ENCODE measurements at places on chromosomes 12 and 14. TPM values are rescaled to one million over a fixed set of nuclear protein-coding genes. Genes with fewer than 3 reads are reported as not detected.

Gene RNASE8
- total RNA-seq, result not detected

- H3K27ac ChIP-seq, result no peak overlapping the region
- no peaks in the 10 kb centered on the region for H3K27me3 ChIP-seq
- H3K36me3 ChIP-seq, result peaks cover 12% of the 10 kb centered on the region
These were observed 46.1 kb downstream of the UBE3B start for GRCh38 chr12:109523504-109523903.

Gene TSPAN11
- total RNA-seq, result 17.5 TPM

Gene C1QL4
- total RNA-seq, result 0.64 TPM

DNA sequence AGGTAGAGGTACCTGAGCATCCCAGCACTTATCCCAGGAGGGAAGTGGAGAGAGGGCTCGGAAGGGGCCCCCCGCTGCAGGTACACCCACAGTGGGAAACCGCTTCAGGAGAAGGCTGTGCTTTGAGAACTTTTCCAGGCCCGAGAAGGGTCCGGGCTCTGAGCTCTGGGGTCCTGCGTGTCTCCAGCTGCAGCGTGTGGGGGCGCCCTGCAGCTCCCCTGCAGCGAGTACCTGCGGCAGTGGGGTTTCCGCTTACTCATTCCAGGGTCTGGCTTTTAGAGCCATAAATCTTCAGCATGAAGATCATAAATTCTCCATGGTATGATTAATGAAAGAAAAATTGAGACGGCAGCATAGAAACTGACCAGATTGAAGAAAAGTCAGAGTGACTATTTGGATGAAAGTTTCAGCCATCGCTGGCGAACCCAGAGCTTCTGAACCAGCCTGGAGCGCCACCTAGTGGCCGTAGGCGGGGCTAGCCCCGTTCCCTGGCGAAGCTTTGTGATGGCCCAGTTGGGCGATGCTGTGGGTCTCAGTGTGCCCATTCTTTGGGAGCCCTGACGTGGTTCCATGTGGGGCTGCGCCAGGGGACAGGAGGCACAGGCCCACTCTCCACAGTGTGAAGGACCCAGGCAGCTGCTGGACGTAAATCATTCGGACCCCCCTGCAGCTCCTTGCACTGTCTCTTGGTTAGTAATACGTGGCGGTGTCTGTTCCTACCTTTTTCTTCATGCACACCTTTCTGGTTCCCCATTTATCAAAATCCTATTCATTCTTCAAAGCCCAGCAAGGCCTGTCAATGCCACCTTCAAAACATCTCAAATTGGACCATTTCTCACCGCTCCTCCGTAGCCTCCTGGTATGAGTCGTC, 198.2 kb downstream of the TSPAN9 start:
- H3K27ac ChIP-seq, result no peak overlapping the region
- no peaks in the 10 kb centered on the region for H3K27me3 ChIP-seq
- peak overlapping the region; percentile 32 for H3K4me3 ChIP-seq
- DNase-seq, result peak; percentile 88
- H3K36me3 ChIP-seq, result no peaks in the 10 kb centered on the region

Gene SCYL2
- 68.2 TPM for total RNA-seq

Gene TPH2
- total RNA-seq, result not detected

Gene C12orf50
- 0.10 TPM for total RNA-seq

GRCh38 chr12:130787445-130788410, 51.3 kb downstream of the STX2 start:
- DNase-seq, result no peak
- peaks cover 3% of the 10 kb centered on the region for H3K27me3 ChIP-seq
- H3K36me3 ChIP-seq, result peaks cover 19% of the 10 kb centered on the region
- H3K27ac ChIP-seq, result no peak overlapping the region
- no peak overlapping the region for H3K4me3 ChIP-seq
- H3K4me1 ChIP-seq, result no peaks in the 10 kb centered on the region

Gene DACT1
- total RNA-seq, result 8.2 TPM

DNA sequence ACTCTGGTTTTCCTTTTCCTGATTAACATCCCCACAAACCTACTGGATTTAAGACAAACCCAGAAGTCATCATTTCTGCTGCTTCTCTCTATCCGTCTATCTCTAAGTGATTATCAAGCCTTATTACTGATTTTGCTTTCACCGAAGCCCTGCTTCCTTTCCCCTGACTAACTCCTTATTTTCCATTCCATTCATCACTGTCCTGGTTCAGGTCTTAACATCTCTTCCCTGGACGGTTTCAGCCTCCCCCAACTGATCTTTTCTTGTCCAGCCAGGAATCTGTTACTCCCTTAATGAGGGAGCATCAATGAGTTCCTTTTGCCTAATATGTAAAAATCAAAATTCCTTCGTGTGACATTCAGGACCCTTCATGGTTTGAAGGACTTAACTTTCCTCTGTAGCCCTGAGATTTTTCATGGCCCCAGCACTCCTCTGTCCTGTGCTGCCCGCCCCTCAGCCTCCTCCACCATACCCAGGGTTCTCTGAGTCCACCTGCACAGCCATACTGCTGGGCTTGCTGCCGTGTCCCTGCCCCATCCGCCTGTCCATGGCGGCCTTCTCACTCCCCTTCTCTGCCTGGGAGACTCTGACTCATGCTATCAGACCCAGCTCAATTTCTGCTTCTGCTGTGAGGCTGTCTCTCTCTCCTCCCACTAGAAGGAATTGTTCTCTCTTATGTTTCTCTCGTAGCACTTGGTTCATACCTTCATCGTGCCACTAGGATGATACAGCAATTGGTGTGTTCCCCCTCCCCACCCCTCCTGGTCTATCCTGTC, 167.8 kb upstream of the HIF1A start:
- H3K4me3 ChIP-seq, result no peak overlapping the region
- no peaks in the 10 kb centered on the region for H3K27me3 ChIP-seq
- H3K36me3 ChIP-seq, result no peaks in the 10 kb centered on the region
- H3K27ac ChIP-seq, result peak overlapping the region; percentile 39

Gene LRRIQ1
- 13.1 TPM for total RNA-seq

Gene SERPINA9
- total RNA-seq, result not detected

DNA sequence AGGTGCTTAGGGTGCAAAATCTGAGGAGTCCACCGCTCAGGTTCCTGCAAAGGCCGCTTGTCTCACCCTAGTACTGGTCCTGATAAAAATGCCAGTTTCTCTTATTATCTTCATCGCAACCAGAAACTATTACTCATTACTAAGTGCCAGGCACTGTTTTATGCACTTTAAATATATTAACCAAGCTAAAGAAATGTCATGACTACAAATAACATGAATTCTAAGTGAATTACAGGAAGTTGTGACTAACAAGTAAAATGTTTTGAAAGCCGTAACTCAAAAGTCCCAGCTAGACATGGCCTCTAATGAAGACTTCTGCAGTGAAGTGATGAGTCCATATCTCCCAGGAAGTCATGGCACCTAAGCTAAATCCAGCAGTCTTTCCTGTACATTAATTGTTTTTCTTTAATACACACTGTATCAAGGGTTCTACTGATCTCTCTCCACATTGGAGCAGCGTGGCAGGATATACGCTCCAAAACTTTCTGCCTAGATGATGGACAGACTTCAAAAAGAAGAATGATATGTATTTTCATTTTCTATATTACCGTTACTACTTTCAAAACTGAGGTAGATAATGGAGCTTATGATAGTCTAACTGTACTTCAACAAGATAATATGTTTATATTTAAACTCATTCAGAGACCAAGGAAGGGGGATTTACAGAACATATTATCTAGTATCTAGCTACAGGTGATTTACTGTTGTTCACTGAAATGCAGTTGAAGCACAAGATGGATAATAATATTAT, 117.3 kb upstream of the ARID2 start:
- peaks cover 24% of the 10 kb centered on the region for H3K4me1 ChIP-seq
- no peaks in the 10 kb centered on the region for H3K36me3 ChIP-seq
- H3K27ac ChIP-seq, result no peak overlapping the region
- no peak overlapping the region for H3K4me3 ChIP-seq

DNA sequence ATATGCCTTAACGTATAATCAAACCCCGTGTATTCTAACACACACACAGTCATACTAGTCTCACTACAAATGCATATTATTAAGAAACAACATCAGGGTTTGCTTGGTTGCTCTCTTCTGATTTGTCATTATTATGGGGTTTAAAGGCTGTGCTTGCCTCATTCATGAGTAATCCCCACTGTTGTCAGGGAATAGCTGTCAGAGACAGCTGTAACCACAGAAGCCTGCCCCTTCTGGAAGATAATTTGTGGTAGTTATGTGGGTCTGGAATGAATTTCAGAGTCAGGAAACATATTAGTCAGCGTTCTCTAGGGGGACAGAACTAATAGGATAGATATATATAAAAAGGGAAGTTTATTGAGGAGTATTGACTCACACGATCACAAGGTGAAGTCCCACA, 456.9 kb upstream of the TMEM132C start:
- H3K36me3 ChIP-seq, result no peaks in the 10 kb centered on the region
- H3K4me1 ChIP-seq, result peaks cover 3% of the 10 kb centered on the region
- peaks cover 12% of the 10 kb centered on the region for H3K27me3 ChIP-seq
- no peak overlapping the region for H3K27ac ChIP-seq
- DNase-seq, result no peak

DNA sequence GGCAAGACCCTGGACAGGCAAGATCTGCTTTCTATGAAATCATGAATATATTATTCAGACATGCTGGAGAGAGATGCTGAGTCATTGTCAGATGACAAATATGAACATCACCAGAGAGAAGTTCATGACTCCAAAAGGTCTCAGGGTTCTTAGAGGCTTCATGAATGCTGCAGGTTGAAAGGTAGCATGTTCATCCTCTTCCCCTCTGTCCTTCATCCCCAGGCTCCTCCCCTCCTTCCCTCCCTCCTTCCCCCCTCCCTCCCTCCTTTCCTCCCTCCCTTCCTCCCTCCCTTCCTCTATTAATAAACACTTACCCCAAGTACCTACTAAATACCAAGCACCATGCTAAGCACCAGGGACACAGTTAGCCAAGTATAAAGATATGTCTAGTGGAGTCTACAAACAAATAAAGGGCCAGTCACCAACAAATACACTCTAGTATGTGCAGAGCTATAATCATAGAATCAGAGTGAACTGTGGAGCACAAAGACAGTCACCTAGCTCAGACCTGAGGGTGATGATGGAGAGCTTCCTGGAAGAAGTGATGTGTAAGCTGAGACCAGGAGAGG, 46.2 kb downstream of the RPH3A start:
- no peak overlapping the region for H3K27ac ChIP-seq
- peaks cover 62% of the 10 kb centered on the region for H3K27me3 ChIP-seq
- no peaks in the 10 kb centered on the region for H3K36me3 ChIP-seq
- no peak for DNase-seq
- no peak overlapping the region for H3K4me3 ChIP-seq
- peaks cover 12% of the 10 kb centered on the region for H3K4me1 ChIP-seq

DNA sequence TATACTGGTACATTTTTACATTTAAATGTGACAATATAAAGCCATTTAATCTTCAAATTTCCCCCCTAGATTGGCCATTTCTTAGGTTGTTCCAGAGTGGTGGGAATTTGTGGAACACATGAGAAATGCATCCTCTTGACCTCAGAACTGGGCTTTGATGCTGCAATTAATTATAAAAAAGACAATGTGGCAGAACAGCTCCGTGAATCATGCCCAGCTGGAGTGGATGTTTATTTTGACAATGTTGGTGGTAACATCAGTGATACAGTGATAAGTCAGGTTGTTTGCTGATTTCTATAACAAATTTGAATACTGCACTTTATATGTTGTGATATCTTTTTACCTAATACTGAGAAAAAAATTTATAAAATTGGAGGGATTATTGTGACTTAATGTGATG, 7.6 kb upstream of the ZNF410 start:
- no peaks in the 10 kb centered on the region for H3K27me3 ChIP-seq
- no peak overlapping the region for H3K4me3 ChIP-seq
- H3K36me3 ChIP-seq, result no peaks in the 10 kb centered on the region
- H3K4me1 ChIP-seq, result peaks cover 3% of the 10 kb centered on the region
- H3K27ac ChIP-seq, result no peak overlapping the region

DNA sequence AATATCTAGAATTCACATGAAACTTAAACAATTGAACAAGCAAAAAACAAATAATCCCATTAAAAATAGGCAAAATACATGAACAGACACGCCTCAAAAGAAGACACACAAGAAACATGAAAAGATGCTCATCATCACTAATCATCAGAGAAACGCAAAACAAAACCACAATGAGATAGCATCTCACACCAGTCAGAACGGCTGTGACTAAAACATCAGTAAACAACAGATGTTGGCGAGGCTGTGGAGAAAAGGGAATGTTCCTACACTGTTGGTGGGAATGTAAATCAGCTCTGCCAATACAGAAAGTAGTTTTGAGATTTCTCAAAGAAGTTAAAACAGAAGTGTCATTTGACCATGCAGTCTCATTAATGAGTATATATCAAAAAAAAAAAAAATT, 121.3 kb downstream of the PTPRO start:
- H3K27me3 ChIP-seq, result no peaks in the 10 kb centered on the region
- no peaks in the 10 kb centered on the region for H3K4me1 ChIP-seq
- H3K27ac ChIP-seq, result no peak overlapping the region
- H3K4me3 ChIP-seq, result no peak overlapping the region

- no peak overlapping the region for H3K27ac ChIP-seq
- no peaks in the 10 kb centered on the region for H3K27me3 ChIP-seq
- peaks cover 9% of the 10 kb centered on the region for H3K4me1 ChIP-seq
- no peak overlapping the region for H3K4me3 ChIP-seq
- no peak for DNase-seq
These were observed 57.1 kb downstream of the STON2 start for GRCh38 chr14:81342850-81343580.

GRCh38 chr12:823028-823698, 70.8 kb downstream of the WNK1 start:
- no peak overlapping the region for H3K4me3 ChIP-seq
- H3K36me3 ChIP-seq, result peaks cover 20% of the 10 kb centered on the region

Gene ZNF891
- 6.8 TPM for total RNA-seq

DNA sequence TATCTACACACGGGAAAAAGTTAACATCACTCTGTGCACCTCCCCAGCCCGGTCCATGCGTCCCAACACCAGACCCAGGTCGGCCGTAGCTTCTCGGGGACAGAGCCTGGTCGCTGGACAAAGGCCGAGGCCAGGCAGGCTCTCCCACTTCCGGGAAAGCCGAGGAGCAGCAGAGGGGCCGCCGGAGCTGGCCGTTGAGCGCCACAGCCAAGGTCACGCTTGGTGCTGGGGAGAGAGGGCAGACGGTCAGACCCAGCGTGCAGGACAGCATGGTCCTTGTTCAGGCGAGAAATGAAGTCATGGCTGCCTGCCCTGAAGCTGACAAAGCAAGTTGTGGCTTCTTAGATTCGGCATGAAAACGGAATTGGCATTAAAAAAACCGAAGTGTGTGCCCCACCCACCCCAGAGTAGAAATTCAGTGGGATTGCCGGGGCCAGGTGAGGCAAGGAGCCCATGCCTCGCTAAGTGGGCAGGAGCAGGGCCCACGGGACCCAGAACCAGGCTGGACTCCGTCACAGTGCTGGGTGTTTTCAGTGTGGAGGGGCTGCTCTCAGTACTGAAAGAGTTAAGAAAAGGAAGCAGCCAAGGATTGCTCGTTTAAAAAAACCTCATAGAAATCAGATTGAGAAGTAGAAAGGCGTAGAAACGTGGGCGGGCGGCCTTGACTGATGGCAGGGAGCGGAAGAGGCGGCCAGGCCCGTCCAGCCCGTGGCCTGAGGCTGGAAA, 4.3 kb downstream of the ARL6IP4 start:
- DNase-seq, result no peak
- no peaks in the 10 kb centered on the region for H3K36me3 ChIP-seq
- H3K4me1 ChIP-seq, result peaks cover 13% of the 10 kb centered on the region
- H3K27ac ChIP-seq, result peak overlapping the region; percentile 85
- H3K4me3 ChIP-seq, result no peak overlapping the region

All from progenitor cell of endocrine pancreas (in vitro differentiated cells).